Caco-2 (cell line): ENCODE measurements at places on chromosomes 7 and 10.

DNA sequence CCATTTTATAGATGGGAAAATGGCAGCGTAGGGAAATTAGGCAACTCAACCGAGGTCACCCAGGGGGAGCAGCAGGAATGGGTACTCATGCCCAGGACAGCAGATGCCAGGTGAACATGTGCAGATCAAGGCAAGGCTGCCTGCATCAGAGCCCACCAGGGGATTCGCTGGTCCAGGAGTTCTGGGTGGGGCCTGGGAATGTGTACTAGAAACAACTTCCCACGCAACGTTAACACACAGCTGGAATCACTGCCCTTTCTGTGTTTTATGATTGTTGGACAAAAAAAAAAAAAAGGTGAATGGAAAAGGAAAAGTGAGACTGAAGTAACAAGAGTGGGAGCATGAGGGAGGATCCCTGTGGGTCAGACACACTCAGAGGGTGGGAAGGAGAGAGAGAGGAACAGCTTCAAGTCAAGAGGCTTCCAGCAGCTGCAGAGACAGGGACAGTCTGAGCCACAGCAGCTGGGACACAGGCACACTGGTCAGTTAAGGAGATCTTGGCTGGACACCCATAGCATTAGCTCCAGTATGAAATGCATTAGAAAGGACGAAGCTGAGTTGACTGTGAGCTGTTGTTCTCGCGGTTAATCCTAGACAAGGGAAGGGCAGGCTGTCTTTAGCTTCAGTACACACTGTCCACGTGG is 187.9 kb upstream of the INHBA start:
- no peak for DNase-seq

- DNase-seq = no peak
These were observed 29.6 kb upstream of the AKR1C2 start for GRCh38 chr10:5033061-5033778.

DNA sequence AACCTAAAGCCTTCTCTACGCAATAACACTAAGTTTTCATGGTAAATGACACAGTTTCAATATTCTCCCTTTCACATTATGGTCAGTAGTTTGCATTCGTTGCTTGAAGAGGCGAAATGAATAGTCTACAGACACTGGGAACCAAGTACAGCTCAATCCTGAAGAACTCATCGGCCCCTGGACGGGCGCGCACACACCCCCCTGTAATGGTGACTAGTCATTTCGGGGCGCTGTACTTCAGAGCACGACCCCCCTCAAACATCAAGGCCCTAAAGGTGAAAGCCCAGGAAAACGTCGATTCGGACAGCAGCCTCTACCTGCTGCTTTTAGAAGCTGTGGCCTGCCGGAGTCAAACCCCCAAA is 1.0 kb downstream of the NT5C2 start:
- DNase-seq = no peak

DNA sequence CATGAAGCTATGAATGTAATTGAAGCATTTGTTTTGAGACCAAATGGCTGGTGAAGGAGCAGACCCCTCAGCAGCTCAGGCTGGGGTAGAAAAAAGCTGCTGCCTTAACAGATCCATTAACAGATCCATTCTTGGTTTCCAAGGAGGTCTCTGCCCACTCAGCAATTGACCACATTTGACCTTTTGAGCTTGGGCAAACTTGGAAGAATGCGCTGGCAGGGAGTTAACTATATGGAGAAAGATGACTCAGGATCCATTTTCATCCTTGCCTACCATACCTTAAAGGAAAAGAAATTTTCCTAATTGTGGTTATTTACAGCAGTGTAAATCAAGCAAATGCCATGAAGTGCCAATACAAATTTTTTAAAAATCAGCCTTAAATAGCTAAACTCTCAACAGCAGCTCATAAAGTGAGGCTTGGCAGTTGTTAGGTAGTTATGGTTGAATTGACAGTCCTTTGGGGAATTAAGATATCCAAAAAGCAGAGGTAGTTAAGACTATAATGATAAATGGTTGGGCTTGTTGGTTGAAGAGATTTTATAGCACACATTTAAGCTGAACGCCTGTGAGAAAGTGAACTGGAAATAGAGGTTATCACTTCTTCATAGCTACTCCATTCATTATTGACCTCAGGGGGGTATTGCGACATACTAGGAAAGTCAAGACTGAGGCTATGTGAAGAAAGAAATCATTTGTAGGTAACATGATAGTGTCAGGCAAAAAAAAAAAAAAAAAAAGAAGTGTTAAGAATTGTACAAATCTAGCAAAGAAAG is 83.9 kb downstream of the MKX start:
- no peak for DNase-seq

GRCh38 chr10:99945263-99945662 is 64.5 kb downstream of the DNMBP start:
- DNase-seq = no peak

- DNase-seq = no peak
These were observed 6.6 kb upstream of the DEPP1 start for GRCh38 chr10:44985175-44985681.

DNA sequence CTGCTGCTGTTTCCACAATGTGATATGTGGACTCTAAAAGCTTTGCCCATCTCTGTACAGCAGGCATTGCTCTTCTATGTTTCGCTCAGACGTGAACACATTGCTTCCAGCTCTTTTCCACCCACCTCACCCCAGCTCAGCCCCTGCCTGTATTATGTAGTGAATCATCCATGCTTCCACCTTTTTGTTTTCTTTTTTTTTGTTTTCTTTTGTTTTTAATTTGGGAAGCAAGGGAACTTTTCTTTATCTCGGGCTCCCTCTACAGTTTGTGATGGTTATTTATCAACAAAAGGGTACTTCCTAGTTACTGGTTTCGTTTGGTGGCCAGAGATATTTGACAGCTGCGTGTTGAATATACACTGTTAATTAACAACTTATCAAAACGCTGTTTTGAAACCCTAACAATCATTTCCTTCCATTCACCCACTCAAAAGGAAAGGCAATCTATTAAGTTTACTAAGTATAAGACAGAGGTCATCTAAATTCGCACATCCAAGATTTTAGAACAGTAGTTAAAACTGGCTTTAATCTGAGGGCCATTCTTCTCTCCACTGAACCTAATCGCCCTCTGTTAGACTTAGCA is 127.9 kb upstream of the STK17A start:
- no peak for DNase-seq

GRCh38 chr7:108280136-108280535 is 150.0 kb upstream of the LAMB4 start:
- DNase-seq = no peak

- DNase-seq = no peak
These were observed 408.7 kb upstream of the ADARB2 start for GRCh38 chr10:2145926-2146478.

DNA sequence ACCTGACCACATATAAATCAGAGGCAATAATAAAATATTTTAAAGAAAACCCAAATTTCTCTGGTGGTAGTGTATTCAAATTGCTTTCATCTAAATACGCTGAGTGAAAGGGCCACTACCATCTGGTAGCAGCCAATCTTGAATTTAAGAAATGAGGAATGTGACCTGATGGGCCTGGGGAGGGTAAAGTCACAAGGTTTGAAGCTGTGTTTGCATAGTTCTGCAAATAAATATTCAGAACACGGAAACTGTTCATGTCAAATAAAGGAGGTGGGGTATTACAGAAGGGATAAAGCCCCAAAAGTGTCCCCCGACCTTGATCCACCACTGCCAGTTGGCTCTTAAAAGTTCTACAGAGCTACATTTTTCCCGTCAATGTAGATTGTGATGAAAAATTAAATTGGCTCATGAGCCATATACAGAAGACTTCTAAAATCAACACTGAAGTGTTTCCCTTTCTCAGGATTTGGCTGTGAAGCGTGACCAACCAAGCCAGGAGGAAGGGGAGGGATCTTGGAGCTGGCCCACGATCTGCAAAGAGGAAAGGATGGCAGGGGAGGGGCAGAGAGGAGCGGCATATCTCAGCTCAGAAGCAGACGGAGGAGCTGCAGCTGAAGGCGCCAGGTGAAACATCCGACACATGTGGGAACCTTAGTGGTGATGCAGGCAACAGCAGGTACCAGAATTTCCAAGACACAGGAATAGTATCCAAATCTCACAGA is 39.6 kb downstream of the MPP7 start:
- peak; percentile 63 for DNase-seq
